ENCODE measurements at places on chromosomes 13 and 19.

GRCh38 chr13:36914648-36915047, 5.4 kb downstream of the SMAD9 start:
- no peak for DNase-seq

GRCh38 chr13:98986226-98986846, 8.5 kb upstream of the DOCK9 start:
- DNase-seq, result no peak

DNA sequence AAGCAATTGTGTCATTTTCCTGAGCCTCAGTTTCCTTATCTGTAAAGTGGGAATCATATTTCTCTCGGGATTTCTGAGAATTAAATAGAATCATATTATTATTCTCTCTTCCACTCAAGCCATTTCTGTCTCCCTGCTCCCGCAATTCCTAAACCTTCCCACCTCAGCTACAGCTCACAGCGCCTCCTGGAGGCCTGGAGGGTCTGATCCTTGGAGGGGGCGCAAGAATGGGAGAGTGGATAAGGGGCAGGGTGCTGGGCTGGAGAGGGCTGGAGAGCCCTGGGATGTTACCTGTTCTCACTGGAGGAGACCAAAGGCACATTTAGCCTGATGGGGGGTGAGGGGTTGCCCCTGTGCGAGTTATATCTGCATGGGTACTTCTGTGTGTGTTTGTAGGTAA, 31.1 kb upstream of the CYP2S1 start:
- DNase-seq, result no peak

DNA sequence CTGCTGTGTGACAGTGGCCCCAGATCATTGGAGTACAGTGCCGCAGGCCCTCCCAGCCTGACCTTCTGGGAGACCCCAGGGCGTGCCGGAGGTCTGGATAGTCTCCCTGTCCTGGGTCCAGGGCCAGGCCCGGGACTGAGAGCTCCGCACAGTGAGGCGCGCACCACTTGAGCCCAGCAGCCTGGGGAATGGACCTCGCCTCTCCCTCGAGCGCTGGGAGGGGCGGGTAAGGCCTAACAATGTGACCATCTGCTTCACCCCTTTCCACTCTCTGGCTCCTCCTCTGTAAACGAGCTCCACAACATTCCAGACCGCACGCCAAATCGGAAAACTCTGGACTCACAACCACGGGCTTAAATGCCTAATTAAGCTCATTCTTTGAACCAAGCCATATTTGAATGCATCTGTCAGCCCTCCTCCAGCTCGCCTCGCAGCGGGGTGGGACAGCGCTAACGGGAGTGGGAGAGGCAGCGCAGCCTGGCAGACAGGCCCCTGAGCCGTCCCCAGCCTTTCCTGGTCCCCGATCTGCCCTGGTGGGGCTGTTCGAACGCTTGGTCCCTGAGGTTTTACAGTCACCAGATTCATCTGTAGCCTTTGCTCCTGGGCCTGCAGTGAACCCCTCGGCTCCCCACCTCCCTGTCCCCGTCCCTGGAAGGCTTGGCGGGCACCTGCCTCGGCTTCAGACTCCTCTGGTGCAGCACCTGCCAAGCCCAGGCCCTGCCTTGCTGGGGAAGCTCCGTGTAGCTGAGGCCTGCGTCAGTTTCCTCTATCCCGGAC, 120.7 kb upstream of the VSTM2B start:
- no peak for DNase-seq

DNA sequence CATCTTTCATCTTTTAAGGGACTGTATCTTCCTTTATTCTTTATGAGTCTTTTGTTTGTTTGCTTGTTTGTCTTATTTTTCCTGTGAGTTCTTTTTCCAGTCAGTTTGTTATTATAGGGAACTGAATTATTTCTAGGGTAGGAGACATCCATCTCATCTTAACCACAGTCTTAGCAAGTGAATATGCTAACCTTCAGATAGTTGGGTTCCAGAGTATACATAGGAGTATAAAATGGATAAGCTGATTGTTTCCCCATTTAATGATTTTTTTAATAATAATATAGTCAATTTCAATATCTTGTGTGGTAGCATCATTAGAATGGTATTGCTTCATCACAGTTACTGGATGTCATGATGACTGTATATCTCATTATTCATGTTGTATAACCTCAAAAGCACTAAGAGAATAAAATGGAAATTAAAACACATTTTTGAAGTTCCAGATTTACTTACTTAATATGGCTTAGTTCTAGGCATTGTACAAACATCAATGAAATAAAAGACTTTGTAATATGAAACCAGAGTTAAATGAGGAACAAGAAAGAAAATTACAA, 33.0 kb downstream of the GPC6 start:
- DNase-seq, result no peak
